EL (cell line): ENCODE measurements at places on chromosomes 5 and 9.
A peak's percentile ranks its signal among the peaks of the same experiment; 100 is the strongest.

- no peak for DNase-seq
These were observed 43.0 kb upstream of the CLPTM1L start for GRCh38 chr5:1387876-1388275.

DNA sequence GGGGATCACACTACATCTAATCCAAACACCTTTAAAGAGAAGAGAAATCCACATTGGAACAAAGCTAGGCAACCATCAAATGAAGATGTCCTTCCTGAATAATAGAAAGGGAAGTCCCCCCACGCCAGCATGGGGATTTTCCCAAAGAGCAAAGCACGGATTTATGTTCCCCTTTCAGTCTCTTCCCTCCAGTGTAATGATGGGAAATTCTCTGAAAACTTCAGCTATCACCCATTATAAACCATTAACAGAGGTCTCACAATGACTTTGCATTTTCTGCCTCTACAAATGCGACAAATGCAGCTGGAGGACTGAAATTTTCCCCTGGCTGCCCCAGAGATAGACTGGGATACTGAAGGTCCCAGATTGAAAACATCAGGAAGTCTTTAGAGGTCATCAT, 368.7 kb downstream of the EFNA5 start:
- DNase-seq, result no peak

- peak; percentile 63 for DNase-seq
These were observed 660 bp downstream of the SCAMP1 start for GRCh38 chr5:78360924-78361630.

GRCh38 chr9:4116723-4117460, 183.0 kb downstream of the GLIS3 start:
- peak; percentile 22 for DNase-seq

DNA sequence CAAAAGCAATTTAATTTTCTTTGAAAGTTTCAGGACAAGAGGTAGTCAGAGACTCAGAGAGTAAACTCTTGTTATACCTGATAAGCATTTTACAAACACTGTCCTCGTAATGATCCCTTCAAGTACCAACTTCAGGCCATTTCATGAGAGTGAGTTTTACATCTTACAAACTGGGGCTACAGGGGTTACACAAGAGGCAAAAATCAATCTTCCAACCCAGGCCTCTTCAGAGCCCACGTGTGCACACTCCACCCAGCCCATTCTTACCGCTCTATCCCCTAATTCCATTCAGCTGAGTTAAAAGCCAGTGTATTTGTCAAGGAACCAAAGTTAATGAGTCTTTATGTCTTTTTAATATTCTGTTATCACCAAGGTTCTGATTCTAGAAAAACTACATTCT, 46.5 kb downstream of the PSMB7 start:
- no peak for DNase-seq

GRCh38 chr9:131762356-131762932, 22.6 kb upstream of the RAPGEF1 start:
- peak; percentile 65 for DNase-seq
